ENCODE measurements at places on chromosomes 6 and 20. TPM values are rescaled to one million over a fixed set of nuclear protein-coding genes. Genes with fewer than 3 reads are reported as not detected.

The SEC63 gene
- 5.4 TPM for total RNA-seq

The SLC24A3 gene
- under 0.01 TPM for total RNA-seq

The NFS1 gene
- total RNA-seq, result 27.9 TPM

The SOBP gene
- 1.8 TPM for total RNA-seq

The IL17A gene
- total RNA-seq, result not detected
